NCI-H226 (cell line): ENCODE measurements at places on chromosomes 12 and 14.

DNA sequence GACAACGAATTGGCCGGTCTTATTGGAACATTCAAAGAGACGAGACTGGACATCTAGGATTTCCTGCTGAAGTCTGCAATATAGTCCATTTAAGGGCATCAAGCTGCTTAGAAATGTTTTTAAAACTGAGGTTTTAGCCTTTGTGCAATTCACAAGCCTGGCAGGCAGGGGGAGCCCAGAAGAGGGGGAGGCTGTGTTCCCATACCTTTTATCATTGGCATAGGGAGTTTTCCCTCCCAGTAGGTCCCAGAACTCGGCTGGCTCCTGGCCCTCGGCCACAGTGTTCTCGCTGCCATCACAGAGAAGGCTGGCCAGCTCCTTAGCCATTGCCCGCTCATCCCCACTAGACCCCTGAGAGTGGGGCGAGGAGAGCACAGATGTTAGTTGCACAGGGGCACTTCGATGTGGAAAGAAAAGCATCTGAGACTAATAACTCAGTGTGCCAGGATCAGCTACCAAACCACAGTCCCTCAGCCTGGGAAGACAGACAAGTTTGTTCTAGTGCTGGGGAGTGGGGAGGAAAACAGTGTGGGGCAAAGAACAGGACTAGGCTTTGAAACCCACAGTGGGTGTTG is 15.1 kb downstream of the AVIL start:
- peak; percentile 48 for DNase-seq

- no peak for DNase-seq
Observed at GRCh38 chr12:74776378-74776777, 238.7 kb downstream of the ATXN7L3B start.

GRCh38 chr14:23300687-23301223 is 1.9 kb downstream of the PPP1R3E start:
- no peak for DNase-seq

- no peak for DNase-seq
Observed at GRCh38 chr14:100887728-100888335, 15.7 kb downstream of the RTL1 start.

DNA sequence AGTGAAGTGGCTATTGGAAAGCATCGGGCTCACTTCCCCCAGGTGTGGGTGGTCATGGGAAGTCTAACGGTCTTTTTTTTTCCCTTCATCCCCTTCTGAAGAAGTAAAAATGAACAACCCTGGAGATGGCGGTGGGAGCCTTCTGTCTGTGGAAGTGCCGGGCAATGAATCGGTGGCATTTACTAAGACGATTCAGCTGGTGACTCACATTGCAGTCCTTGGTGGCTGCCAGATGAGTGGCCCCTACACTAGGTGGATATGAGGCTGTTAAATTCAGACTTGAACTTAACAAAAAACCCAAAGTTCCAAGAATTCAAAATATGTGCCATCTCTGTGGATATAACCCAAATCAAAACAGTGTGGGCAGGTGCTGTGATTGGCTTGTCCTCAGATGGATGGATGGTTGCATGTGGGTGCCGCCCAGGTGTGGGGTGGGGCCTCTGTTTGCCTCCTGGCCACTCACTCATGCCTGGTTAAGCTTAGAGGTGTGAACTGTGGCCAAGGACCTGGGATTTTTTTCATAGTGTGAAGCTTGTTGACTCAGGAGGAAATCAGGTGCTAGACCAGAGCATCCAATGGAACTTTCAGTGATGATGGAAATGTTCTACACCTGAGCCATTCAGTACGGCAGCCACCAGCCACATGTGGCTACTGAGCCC is 176.7 kb upstream of the NOS1 start:
- no peak for DNase-seq

GRCh38 chr14:82635915-82636314 is 1102.3 kb upstream of the SEL1L start:
- no peak for DNase-seq

DNA sequence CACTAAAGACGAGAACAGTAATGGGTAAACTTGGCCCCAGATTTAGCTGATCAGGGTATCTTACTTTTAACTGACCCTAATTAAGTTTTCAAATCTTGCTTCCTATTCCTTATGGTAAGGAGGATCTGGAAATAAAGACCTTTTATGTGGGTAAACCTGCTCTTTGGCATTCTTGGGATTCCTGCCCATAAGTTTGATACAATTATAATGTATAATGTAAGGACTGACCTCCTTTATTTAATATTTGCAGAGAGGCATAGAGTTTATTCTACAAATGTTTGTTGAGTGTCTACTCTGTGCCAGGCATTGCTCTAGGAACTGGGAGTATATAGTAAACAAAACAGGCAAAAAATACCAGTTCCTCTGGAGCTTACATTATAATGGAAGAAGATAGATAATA is 4.4 kb upstream of the PRDM4 start:
- no peak for DNase-seq
